ENCODE measurements at places on chromosomes 4 and X. TPM values are rescaled to one million over a fixed set of nuclear protein-coding genes. Genes with fewer than 3 reads are reported as not detected.

The PABPC1L2A gene
- polyA plus RNA-seq: not detected

The ASB5 gene
- not detected for polyA plus RNA-seq

The GAB3 gene
- 15.6 TPM for polyA plus RNA-seq

The SOX3 gene
- polyA plus RNA-seq: not detected

The CSAG1 gene
- not detected for polyA plus RNA-seq

The FMR1NB gene
- polyA plus RNA-seq: not detected

The TMLHE gene
- 15.1 TPM for polyA plus RNA-seq

The CLGN gene
- polyA plus RNA-seq: not detected

The POLA1 gene
- 3.9 TPM for polyA plus RNA-seq

The GPRASP1 gene
- 0.41 TPM for polyA plus RNA-seq

The APBB2 gene
- polyA plus RNA-seq: not detected

GRCh38 chr4:110994781-110995180 is 371.9 kb upstream of the PITX2 start:
- no peaks in the 10 kb centered on the region for H3K4me1 ChIP-seq
- H3K36me3 ChIP-seq: no peaks in the 10 kb centered on the region
- no peak overlapping the region for H3K27ac ChIP-seq
- no peaks in the 10 kb centered on the region for H3K27me3 ChIP-seq
- H3K4me3 ChIP-seq: no peak overlapping the region

GRCh38 chr4:1402021-1402515 is 4.2 kb downstream of the NKX1-1 start:
- no peak overlapping the region for H3K27ac ChIP-seq
- DNase-seq: no peak
- peaks cover 27% of the 10 kb centered on the region for H3K27me3 ChIP-seq
- no peak overlapping the region for H3K4me3 ChIP-seq
- H3K4me1 ChIP-seq: no peaks in the 10 kb centered on the region

- peaks cover 2% of the 10 kb centered on the region for H3K27me3 ChIP-seq
- DNase-seq: no peak
- no peak overlapping the region for H3K4me3 ChIP-seq
- no peaks in the 10 kb centered on the region for H3K36me3 ChIP-seq
- no peaks in the 10 kb centered on the region for H3K4me1 ChIP-seq
- H3K27ac ChIP-seq: no peak overlapping the region
Observed at GRCh38 chr4:40331101-40331745, 3.9 kb upstream of the CHRNA9 start.

DNA sequence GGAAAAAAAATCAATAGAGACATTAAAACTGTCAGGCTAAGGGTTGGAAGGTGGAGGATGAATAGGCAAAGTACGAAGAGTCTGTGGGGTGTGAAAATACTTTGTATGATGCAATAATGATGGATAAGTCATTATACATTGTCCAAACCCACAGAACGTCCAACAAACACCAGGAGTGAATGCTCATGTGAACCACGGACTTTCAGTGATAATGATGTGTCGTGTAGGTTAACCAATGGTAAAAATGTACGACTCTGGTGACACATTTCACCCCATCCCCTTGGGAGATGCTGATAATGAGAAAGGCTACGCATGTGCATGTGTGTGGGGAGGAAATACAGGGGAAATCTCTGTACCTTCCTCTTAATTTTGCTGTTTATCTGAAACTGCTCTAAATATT is 665.2 kb downstream of the FAT4 start:
- H3K4me3 ChIP-seq: no peak overlapping the region
- H3K27ac ChIP-seq: no peak overlapping the region
- no peak for DNase-seq
- no peaks in the 10 kb centered on the region for H3K36me3 ChIP-seq
- no peaks in the 10 kb centered on the region for H3K4me1 ChIP-seq

DNA sequence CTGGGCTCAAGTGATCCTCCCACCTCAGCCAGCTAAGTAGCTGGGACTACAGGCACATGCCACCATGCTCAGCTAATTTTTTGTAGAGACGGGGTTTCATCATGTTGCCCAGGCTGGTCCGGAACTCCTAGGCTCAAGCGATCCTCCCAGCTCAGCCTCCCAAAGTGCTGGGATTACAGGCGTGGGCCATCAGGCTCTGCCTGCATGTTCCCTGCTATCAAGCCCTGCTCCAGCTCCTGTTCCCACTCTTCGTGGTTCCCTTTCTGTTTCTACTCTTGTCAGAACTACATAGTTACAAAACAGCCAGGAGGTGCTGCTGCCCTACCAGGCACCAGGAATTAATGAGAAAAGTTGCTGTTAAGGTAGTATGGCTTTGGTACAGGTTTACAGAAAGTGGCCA is 8.7 kb downstream of the TIMP1 start:
- no peak overlapping the region for H3K4me3 ChIP-seq
- no peak overlapping the region for H3K27ac ChIP-seq
- H3K27me3 ChIP-seq: no peaks in the 10 kb centered on the region
- H3K36me3 ChIP-seq: peaks cover under 1% of the 10 kb centered on the region
- no peak for DNase-seq
- H3K4me1 ChIP-seq: peaks cover 6% of the 10 kb centered on the region

DNA sequence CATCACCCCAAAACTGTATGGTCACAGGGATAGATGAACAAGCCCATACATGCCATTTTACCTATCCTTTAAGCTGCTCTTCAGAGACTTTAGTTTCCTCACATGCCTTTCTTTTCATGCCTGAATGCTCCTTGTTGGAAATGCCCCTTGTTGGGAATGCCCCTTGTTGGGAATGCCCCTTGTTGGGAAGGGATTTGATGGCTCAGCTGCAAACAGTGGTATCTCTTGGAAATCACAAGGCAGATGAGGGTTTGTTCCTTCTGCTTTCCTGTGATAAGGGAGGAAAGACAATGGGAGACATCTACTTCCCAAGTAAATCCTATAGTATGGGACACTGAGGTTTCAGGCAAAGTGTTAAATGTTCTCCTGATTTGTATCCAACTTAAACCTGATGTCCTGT is 11.5 kb downstream of the CXCL2 start:
- no peak overlapping the region for H3K27ac ChIP-seq
- no peaks in the 10 kb centered on the region for H3K27me3 ChIP-seq
- no peak overlapping the region for H3K4me3 ChIP-seq
- no peaks in the 10 kb centered on the region for H3K4me1 ChIP-seq

DNA sequence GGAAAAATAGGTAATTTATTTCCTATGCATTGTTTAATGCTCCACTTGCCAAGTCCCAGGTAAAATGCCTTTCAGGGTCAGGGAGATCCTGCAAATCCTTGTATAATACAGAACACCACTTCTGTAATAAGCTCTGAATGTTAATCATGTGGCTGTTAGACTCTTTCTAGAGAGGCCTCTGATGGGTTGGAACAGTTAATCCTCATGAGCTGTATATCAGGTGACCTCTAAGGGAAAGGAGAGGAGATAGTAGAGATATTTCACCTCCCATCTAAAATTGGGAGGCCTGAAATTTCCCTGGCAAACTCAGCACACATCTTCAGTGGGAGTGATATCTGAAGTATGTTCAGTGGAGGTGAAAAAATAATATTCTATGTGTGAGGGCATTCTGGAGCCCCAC is 210.6 kb upstream of the WDFY3 start:
- no peak overlapping the region for H3K4me3 ChIP-seq
- no peak for DNase-seq
- no peaks in the 10 kb centered on the region for H3K27me3 ChIP-seq

GRCh38 chr4:76420762-76421581 is at the start of gene CCDC158:
TSS of gene CCDC158 (minus strand) at chr4:76421141. CDS start at chr4:76403207, 17,934 bp downstream.
- no peaks in the 10 kb centered on the region for H3K36me3 ChIP-seq
- peaks cover 8% of the 10 kb centered on the region for H3K27me3 ChIP-seq
- H3K27ac ChIP-seq: no peak within 1 kb of the TSS
- DNase-seq: peak; percentile 14

DNA sequence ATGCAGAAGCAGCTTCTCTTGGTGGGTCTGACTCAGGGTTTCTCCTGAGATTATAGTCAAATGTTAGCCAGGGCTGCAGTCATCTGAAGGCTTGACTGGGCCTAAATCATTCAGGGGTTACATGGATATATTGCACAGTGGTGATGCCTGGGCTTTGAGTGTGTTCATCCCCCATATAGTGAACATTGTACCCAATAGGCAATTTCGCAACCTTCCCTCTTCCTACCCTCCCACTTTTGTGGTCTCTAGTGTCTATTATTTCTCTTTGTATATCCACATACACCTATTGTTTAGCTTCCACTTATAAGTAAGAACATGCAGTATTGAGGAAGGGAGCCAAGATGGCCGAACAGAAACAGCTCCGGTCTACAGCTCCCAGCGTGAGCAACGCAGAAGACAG is 90.3 kb upstream of the CAMK2D start:
- no peaks in the 10 kb centered on the region for H3K4me1 ChIP-seq
- H3K27me3 ChIP-seq: peaks cover 2% of the 10 kb centered on the region
- H3K27ac ChIP-seq: no peak overlapping the region
- DNase-seq: no peak
- no peaks in the 10 kb centered on the region for H3K36me3 ChIP-seq

DNA sequence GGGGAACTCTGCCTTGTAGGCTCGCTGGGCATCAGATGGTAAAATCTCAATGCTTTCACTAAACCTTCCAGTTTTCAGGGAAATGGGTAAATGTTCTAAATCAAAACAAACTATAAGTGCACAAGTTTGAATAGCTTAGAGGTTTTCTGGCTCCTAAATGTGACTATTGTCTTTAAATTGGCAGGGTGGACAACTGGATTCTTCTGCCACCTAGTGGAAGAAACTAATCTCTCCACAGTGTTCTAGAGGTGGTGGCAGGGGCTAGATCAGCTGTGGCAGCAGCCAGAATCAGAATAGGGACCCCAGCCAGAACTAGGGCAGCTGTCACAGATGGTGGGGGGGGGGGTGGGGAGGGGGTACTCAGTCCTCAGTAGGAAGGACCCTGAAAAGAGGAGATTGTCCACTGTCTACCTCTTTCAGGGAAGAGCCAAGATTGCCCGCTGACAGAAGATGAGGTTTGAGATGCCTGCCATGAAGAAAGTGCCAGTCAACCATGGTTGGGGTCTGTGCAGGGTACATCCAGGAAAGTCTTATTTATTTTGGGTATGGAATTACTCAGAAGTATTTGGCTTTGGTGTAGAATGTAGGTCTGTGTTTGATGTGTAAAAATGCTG is 201.4 kb downstream of the CCNG2 start:
- no peak for DNase-seq
- H3K27me3 ChIP-seq: no peaks in the 10 kb centered on the region
- no peaks in the 10 kb centered on the region for H3K36me3 ChIP-seq
- no peaks in the 10 kb centered on the region for H3K4me1 ChIP-seq

GRCh38 chr4:7943211-7943610 is 3.5 kb upstream of the AFAP1 start:
- H3K27me3 ChIP-seq: peaks cover 13% of the 10 kb centered on the region
- H3K36me3 ChIP-seq: no peaks in the 10 kb centered on the region
- no peak overlapping the region for H3K4me3 ChIP-seq
- DNase-seq: no peak
- H3K4me1 ChIP-seq: peaks cover 4% of the 10 kb centered on the region
- H3K27ac ChIP-seq: no peak overlapping the region

GRCh38 chr4:184850018-184850417 is 24.2 kb upstream of the ACSL1 start:
- H3K27me3 ChIP-seq: peaks cover 9% of the 10 kb centered on the region
- no peaks in the 10 kb centered on the region for H3K4me1 ChIP-seq
- H3K4me3 ChIP-seq: no peak overlapping the region
- DNase-seq: no peak
- H3K36me3 ChIP-seq: no peaks in the 10 kb centered on the region
- no peak overlapping the region for H3K27ac ChIP-seq

GRCh38 chr4:11698033-11698432 is 269.3 kb upstream of the HS3ST1 start:
- no peak overlapping the region for H3K4me3 ChIP-seq
- no peaks in the 10 kb centered on the region for H3K27me3 ChIP-seq
- H3K4me1 ChIP-seq: no peaks in the 10 kb centered on the region
- no peak for DNase-seq

DNA sequence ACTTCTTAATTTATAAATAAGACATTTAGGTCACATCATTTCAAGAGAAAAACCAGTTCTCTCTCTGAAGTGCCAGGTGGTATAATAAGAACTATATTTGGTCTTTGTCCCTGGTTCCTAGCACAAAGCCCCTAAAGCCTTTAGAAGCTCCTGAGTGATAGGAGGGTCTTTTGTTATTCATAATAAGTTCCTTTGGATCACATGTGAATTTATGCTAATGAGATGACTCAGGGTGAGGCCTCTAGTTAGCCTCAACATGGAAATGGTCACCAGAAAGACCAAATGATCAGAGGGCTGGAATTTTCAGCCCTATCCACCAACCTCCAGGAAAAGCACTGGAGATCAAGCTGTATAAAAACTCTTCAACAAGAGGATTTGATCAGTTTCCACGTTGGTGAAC is 68.1 kb upstream of the BLTP1 start:
- H3K36me3 ChIP-seq: no peaks in the 10 kb centered on the region
- peaks cover 5% of the 10 kb centered on the region for H3K4me1 ChIP-seq
- peaks cover 2% of the 10 kb centered on the region for H3K27me3 ChIP-seq
- H3K27ac ChIP-seq: no peak overlapping the region
- no peak for DNase-seq

- no peak overlapping the region for H3K27ac ChIP-seq
- H3K4me3 ChIP-seq: no peak overlapping the region
- peaks cover 24% of the 10 kb centered on the region for H3K4me1 ChIP-seq
Observed at GRCh38 chrX:101393530-101394305, 2.9 kb downstream of the RPL36A start.

DNA sequence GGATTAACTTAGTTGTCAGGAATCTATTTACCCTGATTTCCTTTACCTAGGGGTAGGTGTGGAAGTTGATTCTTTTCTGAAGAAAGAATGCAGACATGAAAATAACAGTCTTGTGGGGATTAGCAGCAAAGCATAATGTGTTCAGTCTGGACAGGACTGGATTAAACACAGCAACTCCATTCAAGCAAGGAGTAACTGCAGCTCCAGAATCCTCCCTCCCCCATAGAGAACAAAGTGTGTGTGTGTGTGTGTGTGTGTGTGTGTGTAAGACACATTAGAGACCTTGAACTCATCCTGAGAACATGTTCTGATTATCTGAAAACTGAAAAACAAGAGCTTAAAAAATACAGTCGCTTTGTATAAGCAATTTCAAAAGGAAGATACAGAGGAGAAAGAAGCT is 9.3 kb downstream of the C4orf54 start:
- H3K4me3 ChIP-seq: no peak overlapping the region
- no peaks in the 10 kb centered on the region for H3K4me1 ChIP-seq
- peaks cover 6% of the 10 kb centered on the region for H3K27me3 ChIP-seq
- no peaks in the 10 kb centered on the region for H3K36me3 ChIP-seq
- no peak for DNase-seq
- H3K27ac ChIP-seq: no peak overlapping the region

- H3K27me3 ChIP-seq: peaks cover 12% of the 10 kb centered on the region
- no peak overlapping the region for H3K27ac ChIP-seq
- H3K4me3 ChIP-seq: no peak overlapping the region
Observed at GRCh38 chrX:135512508-135513129, 7.8 kb upstream of the INTS6L start.

DNA sequence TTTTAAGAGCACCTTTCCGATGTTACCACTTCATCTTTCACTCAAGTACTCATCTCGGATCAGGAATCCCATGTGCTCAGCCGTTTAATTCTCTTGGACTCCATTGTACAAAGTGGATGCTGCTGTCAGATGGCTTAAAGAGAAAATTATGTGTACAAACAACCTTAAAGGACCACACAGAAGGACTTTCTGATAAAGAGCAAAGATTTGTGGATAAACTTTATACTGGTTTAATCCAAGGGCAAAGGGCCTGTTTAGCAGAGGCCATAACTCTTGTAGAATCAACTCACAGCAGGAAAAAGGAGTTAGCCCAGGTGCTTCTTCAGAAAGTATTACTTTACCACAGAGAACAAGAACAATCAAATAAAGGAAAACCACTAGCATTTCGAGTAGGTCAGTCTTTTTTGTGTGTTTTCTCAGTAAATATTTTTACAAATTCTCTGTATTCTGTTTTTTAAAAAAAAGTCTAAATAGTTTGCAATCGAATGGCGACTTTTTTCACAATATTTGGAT is 20.1 kb downstream of the MMAA start:
- no peaks in the 10 kb centered on the region for H3K27me3 ChIP-seq
- no peak overlapping the region for H3K4me3 ChIP-seq
- no peak overlapping the region for H3K27ac ChIP-seq
- H3K4me1 ChIP-seq: peaks cover 25% of the 10 kb centered on the region
- peaks cover 16% of the 10 kb centered on the region for H3K36me3 ChIP-seq
